ENCODE measurements at places on chromosomes 5 and 9. TPM values are rescaled to one million over a fixed set of nuclear protein-coding genes. Genes with fewer than 3 reads are reported as not detected.

DNA sequence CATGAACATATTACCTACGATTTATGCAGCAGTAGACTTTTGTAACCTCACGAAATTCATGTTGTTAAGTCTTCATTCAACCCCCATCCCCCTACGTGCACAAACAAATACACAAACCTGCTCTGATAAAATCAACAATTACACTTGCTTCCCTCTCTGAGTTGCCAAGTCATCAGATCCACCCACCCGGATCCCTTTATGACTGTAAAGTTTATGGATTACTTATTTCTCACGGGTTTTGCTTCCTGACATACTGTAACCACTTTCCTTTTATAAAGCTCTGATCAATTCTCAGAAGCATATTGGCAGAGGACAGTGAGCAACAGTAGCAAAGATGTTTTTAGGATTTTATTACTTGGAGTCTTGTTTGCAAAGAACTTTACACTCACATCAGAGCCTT, 70.5 kb downstream of the MLLT3 start:
- DNase-seq = no peak

- peak; percentile 1 for DNase-seq
These were observed 146.2 kb upstream of the GPR151 start for GRCh38 chr5:146662229-146662628.

DNA sequence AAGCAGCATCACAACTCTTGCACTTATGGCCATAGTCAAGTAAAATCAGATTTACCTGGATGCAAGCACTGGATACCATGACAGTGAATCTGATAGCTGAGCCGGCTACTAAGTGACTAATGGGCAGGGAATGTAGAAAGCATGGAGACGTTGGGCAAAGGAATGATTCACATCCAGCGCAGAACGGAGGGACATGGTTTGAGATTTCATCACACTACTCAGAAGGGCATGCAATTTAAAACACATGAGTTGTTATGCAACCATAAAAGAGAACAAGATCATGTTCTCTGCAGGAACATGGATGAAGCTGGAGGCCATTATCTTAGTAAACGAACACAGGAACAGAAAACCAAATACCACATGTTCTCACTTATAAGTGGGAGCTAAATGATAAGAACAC, 169.1 kb upstream of the PIK3R1 start:
- DNase-seq = peak; percentile 56

DNA sequence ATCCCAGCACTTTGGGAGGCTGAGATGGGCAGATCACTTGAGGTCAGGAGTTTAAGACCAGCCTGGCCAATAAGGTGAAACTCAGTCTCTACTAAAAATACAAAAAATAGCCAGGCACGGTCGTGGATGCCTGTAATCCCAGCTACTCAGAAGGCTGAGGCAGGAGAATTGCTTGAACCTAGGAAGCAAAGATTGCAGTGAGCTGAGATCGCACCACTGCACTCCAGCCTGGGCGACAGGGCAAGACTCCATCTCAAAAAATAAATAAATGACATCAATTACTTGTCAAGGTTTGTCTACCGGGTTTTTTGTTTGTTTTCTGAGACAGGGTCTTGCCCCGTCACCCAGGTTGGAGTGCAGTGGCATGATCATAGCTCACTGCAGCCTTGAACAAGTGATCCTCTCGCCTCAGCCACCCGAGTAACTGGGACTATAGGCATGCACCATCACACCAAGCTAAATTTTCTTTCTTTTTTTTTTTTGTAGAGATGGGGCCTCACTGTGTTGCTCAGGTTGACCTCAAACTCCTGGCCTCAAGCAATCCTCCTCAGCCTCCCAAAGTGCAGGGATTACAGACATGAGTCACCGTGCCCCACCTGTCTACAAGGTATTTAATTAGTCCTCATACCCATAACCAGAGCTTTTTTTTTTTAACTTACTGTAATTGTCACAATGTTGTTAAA, 64.9 kb downstream of the SUSD1 start:
- DNase-seq = no peak

GRCh38 chr5:118008779-118009178, 979.6 kb downstream of the DTWD2 start:
- no peak for DNase-seq

GRCh38 chr5:172568308-172568910, 72.7 kb upstream of the NEURL1B start:
- no peak for DNase-seq

DNA sequence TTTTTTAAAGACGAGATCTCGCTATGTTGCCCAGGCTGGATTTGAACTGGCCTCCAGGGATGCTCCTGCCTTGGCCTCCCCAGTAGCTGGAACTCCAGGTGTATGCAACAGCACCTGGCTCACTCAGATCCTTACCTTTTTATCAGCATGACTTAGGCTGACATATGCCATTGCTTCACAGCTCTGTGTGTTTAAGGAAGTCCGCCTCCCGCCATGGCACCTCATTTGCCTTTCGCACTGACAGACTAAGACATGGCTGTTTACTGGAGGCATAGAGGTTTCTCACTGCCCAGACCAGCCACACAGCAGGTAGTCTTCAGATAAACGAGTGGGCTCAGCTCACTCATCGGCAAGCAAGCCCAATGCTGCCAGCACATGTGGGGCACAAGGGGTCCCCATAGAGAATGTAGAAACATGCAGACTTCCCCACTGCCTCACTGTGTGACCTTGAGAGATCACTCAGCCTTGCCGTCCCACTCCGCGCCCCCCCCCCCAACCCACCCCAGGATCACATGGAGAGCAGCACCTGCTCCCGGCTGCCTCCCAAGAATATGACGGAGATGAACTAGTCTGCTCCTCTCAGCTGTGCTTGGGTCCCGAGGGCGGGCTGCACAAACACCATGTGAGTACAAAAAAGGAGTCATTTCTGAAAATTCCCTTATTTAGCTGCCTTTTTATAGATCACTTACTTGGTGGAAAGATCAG, 62.8 kb downstream of the DCP2 start:
- DNase-seq = no peak

GRCh38 chr9:133994353-133995011, 2.4 kb upstream of the VAV2 start:
- DNase-seq = peak; percentile 31

- no peak for DNase-seq
These were observed 2.6 kb downstream of the TEX10 start for GRCh38 chr9:100350188-100350587.

DNA sequence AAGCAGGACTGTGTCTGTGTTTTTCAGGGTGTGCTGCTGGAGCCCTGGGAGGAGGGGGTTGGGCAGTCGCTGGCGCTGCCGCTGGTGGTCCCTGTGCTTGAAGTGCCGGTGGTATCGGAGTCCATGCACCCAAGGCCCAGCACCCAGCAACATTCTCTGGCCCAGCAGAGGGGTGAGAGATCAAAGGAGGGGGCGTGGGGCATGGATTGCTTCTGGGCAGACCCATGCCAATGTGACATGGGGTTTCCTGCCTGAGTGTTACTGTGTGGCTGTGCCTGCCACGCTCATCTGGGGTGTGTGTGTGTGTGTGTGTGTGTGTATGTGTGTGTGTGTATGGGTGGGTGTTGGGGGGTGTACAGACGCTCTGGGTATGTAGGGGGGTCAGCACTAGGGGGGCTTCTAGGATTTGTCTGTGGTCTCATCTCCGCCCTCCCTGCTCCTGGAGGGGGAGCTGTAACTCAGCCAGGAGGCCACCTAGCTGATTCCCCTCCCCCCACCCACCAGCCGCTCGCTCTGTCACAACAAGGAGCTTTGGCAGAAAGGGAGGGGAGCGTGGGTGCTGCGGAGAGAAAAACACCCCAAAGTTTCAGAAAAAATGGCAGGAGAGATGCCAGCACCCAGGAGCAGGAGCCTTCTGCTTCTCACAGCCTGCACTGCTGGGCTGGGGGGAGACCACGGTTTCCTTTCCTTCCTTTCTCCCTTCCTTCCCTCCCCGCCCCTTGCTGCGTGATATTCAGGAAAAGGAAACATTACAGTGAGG, 35.9 kb upstream of the HSPA9 start:
- no peak for DNase-seq

DNA sequence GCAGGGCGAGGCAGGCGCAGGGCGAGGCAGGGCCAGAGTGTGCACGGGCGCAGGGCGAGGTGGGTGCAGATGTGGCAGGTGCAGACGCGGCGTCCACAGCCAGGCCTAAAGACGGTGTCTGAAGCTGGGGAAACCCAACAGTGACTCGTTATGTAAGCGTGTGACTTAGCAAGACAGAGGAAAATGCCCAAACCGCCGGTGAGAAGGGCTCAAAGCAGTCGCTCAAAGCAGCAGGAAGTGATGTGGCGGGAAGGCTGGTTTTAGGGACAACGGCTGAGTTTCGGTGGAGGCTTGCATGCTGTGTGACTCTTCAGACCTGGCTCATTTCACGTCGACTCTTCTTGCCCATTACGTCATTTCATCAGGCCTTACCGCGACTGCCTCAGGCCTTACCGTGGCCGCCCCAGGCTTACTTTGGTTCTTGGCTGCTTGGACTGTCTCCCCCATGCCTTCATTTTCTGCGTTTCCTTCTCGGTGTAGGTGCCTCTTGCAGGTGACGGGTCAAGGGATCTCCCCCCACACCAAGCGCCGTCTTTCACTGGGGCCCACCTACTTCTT, 50.5 kb upstream of the EXOC3 start:
- no peak for DNase-seq

GRCh38 chr9:105295986-105296385, 51.5 kb downstream of the SLC44A1 start:
- DNase-seq = no peak

DNA sequence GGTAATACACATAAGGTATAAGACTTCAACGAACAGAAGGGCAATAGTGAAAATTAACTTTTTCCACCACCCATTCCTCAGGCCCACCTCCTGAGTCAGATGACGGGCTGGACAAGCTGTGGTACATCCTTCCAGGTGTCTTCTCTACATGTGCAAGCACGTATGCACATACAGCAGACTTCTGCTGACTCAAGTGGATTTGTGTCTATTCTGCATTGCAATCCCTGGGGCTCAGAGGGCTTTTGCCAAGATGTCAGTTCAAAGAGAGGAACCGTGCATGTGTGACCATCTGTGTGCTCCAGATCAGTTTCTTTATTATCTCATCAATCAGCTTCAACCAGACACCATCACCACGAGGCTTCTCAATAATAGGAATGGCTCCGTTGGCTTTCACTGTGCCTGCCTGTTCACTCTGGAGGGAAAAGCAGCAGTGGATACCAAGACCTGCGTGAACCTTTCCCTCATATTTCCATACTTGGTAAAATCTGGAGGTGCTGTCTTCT, 288.4 kb downstream of the MTRR start:
- no peak for DNase-seq

GRCh38 chr9:11618241-11618805, 1005.5 kb upstream of the PTPRD start:
- no peak for DNase-seq

DNA sequence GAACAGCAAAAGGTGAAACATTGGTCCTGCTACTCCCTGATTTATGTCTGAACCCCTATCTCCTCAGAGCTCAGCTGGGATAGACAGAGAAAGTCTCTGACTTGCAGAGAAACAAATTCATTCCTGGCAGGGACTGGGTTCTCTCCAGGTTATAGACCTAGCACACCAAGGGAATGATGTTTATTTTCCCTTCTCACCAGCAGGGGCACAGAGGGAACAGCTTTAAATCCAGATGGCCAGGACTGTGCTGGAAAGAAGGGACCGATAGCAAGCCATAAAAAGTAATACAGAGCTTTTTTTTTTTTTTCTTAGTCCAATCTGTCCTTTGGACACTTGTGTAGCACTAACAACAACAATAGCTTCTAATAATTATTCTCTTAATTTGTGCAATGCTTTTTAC, 141.1 kb upstream of the C9orf72 start:
- DNase-seq = no peak

GRCh38 chr9:129863059-129863690, 27.9 kb downstream of the USP20 start:
- no peak for DNase-seq

DNA sequence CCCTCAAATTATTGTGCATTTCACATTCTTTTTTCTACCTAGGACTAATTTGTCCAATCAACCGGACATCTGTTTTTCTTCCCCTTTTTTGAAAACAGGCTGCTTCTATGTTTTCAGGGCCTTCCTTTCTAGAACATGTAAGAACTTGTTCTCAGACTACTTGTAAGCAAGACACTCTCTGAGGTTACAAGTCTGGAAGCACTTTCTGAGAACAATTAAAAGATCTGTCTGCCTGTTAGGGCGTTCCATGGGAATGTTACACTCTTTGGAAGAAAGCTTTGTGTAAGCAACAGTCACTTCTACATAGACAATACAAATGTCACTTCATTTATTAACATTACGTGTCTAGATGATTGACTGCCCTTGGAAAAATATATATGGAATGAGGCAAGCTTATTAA, 50.9 kb upstream of the HSPB3 start:
- peak; percentile 77 for DNase-seq

- DNase-seq = no peak
These were observed 49.0 kb upstream of the IFNK start for GRCh38 chr9:27475057-27475595.

DNA sequence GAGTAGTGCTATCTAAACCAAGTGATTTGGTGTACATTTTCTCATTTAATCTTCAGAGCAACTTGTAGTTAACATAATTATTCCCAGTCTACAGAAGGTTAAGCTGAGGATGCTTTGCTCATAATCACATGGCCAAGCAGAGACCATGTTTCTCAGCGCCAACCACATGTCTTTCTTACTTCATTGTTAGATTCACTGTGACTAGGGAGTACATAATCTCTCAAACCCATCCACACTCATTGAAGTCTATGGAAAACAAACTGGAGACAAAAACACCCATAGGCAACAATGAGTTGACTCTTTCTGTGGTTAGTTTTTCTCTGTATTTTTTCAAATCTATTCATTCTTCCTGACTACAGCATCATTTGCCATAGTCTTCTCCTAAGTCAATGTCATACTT, 281.7 kb upstream of the PTGER4 start:
- DNase-seq = no peak

DNA sequence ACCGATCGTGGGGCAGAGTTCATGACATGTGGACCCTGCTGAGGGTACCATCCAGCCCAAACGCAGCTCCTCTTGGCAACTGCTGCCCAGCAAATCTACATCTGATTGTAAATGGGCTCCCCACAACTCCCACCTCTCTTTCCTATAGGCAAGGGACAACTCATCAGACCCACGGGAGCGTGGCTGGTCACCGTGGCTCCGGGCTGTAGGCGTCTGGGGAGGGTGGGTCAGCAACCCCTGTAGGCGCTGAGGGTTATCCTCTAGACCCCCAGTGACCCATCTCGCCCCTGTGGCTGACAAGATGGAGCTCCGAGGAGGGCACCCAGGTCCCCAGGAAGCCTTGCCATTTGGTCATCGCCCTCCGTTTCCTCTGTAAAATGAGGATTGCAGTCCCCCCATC, 122.4 kb downstream of the ZNF354C start:
- no peak for DNase-seq

FGF1 gene
- total RNA-seq = 2.4 TPM

CACNA1B gene
- 0.30 TPM for total RNA-seq

RANBP3L gene
- total RNA-seq = 5.1 TPM

IFNA2 gene
- total RNA-seq = not detected

MFAP3 gene
- total RNA-seq = 67.9 TPM

DEPDC1B gene
- 6.7 TPM for total RNA-seq

ADAMTSL1 gene
- 37.1 TPM for total RNA-seq

Data from skin of body (tissue), 3 donors.